ENCODE measurements at places on chromosomes 12 and 14. TPM values are rescaled to one million over a fixed set of nuclear protein-coding genes. Genes with fewer than 3 reads are reported as not detected.

- DNase-seq = peak; percentile 54
Observed at GRCh38 chr14:93984987-93985410, 8.6 kb upstream of the ASB2 start.

DNA sequence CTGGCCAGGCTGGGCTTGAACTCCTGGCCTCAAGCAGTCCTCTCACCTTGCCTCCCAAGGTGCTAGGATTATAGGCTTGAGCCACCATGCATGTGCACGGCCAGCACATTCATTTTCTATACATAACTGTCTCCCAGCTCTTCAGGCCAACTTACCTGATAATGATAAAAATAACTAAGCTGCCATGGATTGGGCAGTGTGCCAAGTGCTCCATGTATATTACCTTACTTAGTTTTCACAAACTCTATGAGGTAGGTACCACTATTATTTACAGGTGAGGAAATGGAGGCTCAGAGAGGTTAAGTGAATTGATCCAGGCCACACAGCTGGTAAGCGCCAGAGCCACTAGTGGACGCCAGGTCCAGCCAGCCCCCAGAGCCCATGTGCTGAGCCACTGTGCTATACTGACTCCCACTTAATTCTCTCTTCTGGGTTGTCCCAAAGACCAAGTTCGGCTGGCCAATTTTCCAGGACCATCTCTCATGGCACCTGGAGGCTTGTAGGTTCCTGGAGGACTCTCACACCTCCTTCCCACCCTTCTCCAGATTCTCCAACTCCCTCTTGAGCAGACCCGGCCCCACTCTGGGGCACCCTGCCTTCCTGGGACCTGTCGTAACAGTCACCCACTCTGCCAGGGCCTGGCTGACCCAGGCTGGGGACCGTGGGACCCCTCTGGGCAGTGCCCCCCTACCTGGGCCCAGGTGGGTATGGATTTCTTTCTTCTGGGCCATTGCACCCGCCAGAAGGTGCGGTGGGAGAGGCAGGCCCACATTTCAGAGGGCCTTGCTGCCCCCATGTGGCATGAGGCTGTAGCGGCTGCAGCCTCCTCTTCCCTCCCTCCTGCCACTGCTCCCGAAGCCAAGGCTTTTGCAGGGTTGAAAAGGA is 30.2 kb upstream of the CIPC start:
- DNase-seq = peak; percentile 81

DNA sequence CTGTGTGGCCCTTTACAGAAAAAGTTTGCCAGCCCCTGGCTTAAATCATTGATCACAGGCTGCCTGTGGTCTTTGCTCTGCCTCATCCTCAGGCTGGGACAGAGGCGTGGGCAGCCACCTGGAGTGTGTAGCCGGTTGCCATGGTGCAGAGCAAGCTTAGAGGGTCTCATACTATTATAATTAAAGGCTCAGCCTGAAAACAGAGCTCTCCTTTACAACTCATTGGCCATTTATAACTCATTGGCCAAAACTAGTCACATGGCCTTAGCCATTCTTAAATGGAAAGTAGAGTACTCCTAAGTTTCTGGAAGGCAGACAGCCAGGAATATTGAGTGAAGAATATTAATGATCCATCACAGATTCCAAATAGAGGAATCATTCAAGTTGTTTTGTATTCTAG is 3.0 kb downstream of the HSP90B1 start:
- no peak for DNase-seq

The TSPAN11 gene
- total RNA-seq = 1.9 TPM

- DNase-seq = no peak
Observed at GRCh38 chr14:21543963-21544362, 17.8 kb upstream of the SALL2 start.

The KRT6C gene
- not detected for total RNA-seq

- no peak for DNase-seq
Observed at GRCh38 chr12:94277426-94278000, 129.1 kb downstream of the PLXNC1 start.

DNA sequence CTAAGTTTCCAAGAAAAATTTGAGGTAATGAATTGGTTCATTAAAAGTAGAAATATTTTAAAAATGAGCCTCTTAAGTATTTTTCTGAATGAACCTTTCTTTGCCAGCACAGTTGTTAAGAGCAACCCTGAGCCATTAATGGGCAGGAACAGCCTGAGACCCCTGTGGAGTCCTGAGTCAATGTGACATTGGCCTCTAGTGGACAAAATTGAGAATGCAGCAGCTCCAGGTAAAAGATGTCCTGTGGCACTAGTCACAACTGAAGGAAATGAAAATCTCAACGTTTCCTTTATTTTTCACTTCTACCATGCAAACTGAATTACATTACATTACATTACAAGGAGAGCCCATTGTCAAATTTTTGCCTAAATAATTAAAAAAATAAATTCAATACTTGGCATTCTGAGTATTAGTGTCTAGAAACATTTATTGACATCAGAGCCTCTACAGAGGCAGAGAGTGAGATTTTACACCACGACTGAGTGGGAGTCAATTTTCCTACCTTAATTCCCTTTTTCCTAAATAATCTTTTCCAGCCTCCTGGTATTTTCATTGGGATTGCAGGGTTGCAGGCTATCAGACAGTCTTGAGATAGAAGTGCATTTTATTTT is 135.7 kb downstream of the PPM1H start:
- DNase-seq = no peak

- DNase-seq = no peak
Observed at GRCh38 chr12:5493018-5493417, 61.1 kb downstream of the NTF3 start.

Measured in Right ventricle myocardium superior (tissue), 1 donor.